ENCODE measurements at places on chromosomes 16 and 17. TPM values are rescaled to one million over a fixed set of nuclear protein-coding genes. Genes with fewer than 3 reads are reported as not detected.

HS3ST3A1 gene
- 0.74 TPM for total RNA-seq

CFAP52 gene
- 1.7 TPM for total RNA-seq

NPIPB2 gene
- total RNA-seq: 3.9 TPM

KRT33B gene
- not detected for total RNA-seq

GCGR gene
- not detected for total RNA-seq

VTN gene
- total RNA-seq: 0.25 TPM

NPIPA5 gene
- total RNA-seq: 0.25 TPM

TNK1 gene
- 0.25 TPM for total RNA-seq

TMEM98 gene
- 32.7 TPM for total RNA-seq

SLC13A2 gene
- total RNA-seq: not detected

NACA2 gene
- not detected for total RNA-seq

CPNE7 gene
- total RNA-seq: 13.0 TPM

ABCA10 gene
- 2.7 TPM for total RNA-seq

CCDC92B gene
- 2.2 TPM for total RNA-seq

CHP2 gene
- total RNA-seq: 1.5 TPM

C17orf58 gene
- total RNA-seq: 23.4 TPM

KCNG4 gene
- not detected for total RNA-seq

TM4SF5 gene
- not detected for total RNA-seq

CCL16 gene
- total RNA-seq: not detected

SLC16A11 gene
- total RNA-seq: not detected
